ENCODE measurements at places on chromosomes 2 and 18. TPM values are rescaled to one million over a fixed set of nuclear protein-coding genes. Genes with fewer than 3 reads are reported as not detected.
A peak's percentile ranks its signal among the peaks of the same experiment; 100 is the strongest.

GRCh38 chr18:8769509-8770095 is 64.2 kb downstream of the MTCL1 start:
- DNase-seq: no peak

DNA sequence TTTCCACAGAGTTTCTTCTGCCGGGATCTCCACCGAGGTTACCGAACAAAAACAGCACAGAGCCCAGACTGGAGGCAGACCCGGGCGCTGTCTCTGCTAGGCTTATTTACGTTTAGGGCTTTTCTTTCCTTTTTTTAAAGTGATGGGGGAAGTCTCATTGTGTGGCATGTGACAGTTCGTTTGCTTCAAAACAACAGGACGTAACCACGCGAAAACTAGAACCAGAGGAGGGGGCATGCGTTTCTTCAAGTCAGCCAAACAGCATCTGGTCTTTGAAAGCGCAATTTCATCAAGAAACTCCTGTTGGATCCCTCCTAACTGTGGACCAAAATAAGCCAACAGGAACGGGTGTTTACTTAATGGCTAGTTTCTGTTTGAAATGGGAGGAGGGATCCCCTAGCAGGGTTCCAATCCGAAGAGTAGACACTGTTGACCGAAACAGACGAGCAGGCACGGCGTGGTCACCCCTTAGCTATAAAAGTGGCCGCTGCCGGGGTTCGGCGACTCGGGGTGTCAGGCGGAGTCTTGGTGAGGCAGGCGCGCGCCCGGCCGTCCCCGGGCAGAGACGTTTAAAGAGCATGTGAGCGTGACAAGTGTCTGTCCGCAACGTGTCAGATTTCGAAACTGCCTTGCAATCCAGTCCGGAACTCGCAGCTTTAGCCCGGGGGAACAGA is 997 bp upstream of the TGIF1 start:
- DNase-seq: peak; percentile 65

- no peak for DNase-seq
Measured at GRCh38 chr2:46983065-46983801, 67.6 kb upstream of the MCFD2 start.

- no peak for DNase-seq
Measured at GRCh38 chr2:238942726-238943300, 94.9 kb downstream of the TWIST2 start.

GRCh38 chr2:38074764-38075506 is 1.0 kb downstream of the CYP1B1 start:
- DNase-seq: no peak

- DNase-seq: no peak
Measured at GRCh38 chr2:200300065-200300464, 6.4 kb upstream of the SPATS2L start.

The ICOS gene
- not detected for total RNA-seq

The SIX3 gene
- total RNA-seq: not detected

The DQX1 gene
- not detected for total RNA-seq

Data from thoracic aorta (tissue), 2 donors.